ENCODE measurements at places on chromosomes 16 and 17.
A peak's percentile ranks its signal among the peaks of the same experiment; 100 is the strongest.

- no peak for DNase-seq
Measured at GRCh38 chr17:50087912-50088405, 7.2 kb upstream of the PDK2 start.

DNA sequence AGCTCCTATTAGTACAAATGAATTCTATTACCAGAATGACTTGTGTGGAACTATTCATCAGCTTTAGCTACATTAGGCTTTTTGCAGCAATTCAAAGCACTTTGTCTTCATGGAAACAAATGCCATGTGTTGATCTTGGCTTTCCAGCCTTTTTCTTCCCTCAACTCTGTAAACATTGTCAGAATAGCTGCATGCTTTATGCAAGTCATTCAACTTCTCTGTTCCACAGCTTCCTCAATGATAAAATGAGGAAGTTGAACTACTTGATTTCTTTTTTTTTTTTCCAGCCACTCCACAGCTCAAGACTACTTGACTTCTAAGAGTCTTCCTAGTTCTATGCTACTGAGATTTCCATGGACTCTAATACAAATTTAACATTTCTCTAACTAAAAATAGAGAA, 41.1 kb downstream of the KIAA0753 start:
- DNase-seq: no peak

- DNase-seq: no peak
Measured at GRCh38 chr17:79654350-79654959, 43.6 kb upstream of the RBFOX3 start.

- DNase-seq: no peak
Measured at GRCh38 chr17:1830288-1830687, 483 bp downstream of the RPA1 start.

DNA sequence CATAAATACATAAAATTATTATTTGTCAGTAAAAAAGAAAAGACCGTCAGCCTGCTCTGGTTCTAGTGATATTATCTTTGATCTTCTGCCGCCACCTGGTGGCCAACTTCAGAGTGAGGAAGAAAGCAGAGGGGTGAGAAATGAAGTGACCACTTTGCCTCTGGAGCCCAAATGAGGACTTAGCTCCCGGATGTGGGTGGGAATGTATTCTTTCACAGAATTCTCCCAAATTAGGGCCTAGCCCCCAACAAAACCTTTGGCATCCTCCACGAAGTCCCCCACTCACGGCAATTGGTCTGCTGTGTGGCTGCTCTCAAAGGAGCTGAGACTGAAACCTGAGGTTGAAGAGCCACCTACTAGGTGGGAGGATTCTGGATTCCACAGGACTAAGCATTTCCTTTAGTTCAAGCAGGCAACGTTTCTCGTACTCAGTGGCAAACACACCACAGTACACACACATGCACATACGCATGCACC, 4.9 kb upstream of the ZNF267 start:
- DNase-seq: no peak

- DNase-seq: no peak
Measured at GRCh38 chr16:73234496-73234895, 186.6 kb upstream of the ZFHX3 start.

GRCh38 chr16:28104404-28104803, 40.9 kb upstream of the GSG1L start:
- no peak for DNase-seq

- no peak for DNase-seq
Measured at GRCh38 chr17:56735842-56736241, 97.9 kb downstream of the C17orf67 start.

DNA sequence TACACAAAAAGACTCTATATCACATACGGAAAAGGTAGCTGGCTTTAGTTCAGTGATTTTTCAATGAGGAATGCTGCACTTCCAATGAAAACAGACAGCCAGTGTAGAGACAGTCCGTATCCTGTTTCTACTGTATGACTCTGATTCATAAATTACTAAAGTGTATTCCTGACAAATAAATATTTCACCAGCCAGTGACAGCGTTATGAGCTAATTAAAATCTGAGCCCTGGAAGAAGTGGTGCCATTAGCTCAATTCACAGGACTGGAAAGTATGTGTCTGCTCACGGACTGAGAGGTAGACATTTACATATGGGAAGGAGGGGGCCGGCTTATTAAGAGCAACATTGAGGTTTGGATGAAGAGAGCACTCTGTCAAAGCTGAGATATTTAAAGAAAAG, 207.9 kb upstream of the RBFOX1 start:
- DNase-seq: no peak

DNA sequence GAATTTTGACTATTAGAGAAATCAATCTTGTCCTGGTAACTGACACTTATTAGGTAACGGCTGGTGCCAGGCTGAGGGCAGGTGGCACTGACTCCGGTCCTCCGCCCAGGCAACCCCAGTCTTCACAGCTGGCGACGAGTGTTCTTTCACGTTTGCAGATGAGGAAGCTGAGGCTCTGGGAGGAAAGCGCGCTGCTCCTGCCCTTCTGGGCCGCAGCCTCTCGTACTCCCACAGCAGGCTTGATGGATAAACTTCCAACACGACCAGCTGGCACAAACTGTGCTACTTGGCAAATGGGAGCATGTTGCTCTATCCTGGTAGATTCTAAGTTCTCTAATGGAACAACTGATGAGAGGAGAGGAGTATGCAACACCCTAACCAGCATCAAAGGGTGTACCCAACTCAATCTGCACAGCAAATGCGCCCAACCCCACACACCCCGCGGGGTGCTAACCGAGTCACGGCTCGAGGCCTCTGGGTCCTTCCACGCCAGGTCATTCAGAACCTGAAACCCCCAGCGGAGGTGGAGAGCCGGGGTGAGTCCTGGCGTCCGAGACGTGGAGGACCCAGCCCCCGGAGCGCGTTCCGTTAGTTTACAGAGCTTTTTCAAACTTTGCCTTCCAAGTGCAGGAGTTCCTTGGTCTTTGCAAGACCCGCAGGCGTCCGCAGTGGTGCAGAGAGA, 477 bp upstream of the SLC47A1 start:
- no peak for DNase-seq

DNA sequence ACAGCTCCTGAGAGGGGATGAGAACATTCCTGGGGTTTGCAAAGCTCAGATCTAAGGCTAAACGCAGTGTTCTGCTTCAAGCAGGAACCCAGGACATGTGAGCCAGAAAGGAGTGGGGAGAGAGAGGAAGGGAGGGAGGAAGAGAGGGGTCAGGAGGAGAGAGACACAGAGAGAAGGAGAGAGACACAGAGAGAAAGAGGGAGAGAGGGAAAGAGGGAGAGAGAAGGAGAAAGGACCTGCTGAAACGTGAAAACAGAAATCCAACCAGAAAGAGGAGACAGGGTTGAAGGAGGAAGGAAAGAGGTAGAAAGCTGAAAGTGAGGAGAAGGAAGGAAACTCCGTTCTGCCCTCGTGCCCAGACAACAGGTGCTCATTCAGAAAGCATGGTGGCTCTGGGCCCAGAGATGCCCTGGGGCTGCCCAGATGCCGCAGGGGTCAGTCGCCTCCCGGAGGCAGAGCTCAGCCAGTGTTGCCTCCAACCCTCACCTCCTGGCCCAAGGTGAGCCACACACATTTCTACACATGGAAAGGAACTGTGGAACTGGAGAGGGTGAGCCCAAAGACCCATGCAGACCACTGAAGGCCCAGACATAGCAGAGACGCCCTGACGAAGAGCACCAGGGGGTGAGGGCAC, 49.0 kb upstream of the ENPP7 start:
- no peak for DNase-seq

- DNase-seq: no peak
Measured at GRCh38 chr17:556431-556995, 158.1 kb downstream of the VPS53 start.

- no peak for DNase-seq
Measured at GRCh38 chr17:79303641-79304205, 229.1 kb downstream of the ENGASE start.

DNA sequence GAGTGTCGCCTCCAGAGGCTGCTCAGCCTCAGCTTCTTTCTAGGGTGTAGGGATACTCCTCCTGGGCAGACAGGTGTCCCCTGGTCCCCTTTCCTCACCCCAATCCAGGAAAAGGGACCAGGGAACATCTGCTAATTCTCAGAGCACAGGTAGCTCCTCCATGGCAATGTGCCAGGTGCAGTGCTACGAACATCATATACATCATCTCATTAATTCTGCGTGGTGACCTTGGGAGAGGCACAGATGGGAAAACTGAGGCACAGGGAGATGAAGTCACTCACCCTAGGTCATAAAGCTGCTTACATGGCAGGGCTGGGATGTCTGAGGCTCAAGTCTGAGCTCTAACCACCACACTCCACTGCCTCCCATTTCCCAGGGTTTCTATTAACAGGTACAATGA, 11.7 kb downstream of the HDAC5 start:
- DNase-seq: no peak

DNA sequence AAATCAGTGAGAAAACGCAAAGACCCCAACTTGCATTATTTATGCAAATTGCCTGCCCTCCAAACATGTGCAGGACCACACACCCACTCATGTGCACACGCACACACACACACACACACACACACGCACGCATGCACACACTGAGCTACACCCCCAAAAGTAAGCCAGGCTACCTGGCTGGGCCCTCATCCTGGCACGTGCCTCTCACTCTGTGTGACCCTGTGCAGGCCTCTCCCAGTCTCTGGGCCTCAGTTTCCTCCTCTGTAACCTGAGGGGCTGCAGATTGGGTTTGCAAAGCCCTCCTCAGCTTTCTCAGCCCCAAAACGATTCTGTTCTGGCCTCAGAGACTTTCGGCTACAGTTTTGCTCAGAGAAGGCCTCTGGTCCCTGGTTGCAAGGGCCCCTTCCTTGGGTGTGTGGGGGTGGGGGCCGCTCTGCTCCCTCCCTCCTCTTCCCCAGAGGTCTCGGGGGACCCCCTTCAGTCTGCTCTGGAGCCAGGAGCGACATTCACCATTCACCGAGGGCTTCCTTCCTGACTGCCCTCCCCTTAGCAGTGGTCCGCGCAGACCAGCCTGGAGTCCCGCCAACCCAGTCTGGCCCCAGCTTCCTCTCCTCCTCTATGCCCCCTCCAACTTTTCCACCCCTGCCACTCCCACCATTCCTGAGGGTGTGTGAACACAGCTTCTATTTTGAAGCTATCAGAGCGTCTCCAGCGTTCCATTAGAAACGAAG, 5.4 kb upstream of the PIK3R6 start:
- DNase-seq: no peak

DNA sequence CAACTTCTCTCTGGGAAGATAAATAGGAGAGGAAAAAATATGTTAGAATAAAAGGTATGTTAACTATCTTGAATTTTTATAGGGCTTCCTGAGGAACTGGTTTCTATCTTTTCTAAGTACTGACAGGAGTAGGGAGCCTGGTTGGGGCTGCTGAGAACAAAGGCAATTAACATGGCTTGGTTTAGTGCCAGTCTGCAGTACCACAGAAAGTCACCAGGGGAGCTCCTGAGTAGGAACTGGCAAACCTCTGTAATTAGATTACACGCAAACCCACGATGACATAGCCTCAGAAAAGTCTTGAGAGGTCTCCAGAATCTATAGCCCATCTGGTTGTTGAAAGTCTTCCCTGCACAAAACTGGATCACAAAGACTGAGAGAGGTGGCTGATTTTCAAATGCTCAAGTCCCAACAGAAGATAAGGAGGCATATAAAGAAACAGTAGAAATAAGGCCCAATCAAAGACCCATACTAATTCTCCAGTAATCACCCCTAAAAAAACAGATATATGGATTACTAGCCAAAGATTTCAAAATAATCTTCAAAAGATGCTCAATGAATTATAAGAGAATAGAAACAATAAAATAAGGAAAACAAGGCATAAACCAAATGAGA, 11.7 kb upstream of the CNTNAP4 start:
- no peak for DNase-seq

- no peak for DNase-seq
Measured at GRCh38 chr17:76626442-76626841, 17.1 kb downstream of the ST6GALNAC1 start.

DNA sequence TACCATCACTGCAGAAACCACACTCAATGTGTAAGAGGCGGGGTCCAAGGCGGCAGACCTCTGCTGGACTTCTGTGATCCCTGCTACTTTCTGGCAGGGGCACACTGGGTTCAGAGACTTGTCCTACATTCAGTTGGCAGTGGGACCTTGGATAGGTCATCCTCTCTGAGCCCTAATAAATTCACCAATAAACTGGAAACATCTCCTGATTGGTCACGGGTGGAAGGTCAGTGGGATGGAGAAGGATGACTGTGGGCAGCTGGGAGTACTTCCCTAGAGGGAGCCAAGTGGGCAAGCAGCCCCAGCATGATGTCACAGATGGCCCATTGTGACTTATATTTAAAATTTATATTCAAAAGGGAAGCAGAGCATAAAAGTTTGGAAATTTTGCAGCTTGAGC, 49.7 kb downstream of the RNF112 start:
- DNase-seq: no peak

- DNase-seq: peak; percentile 19
Measured at GRCh38 chr17:56939869-56940484, 20.9 kb downstream of the COIL start.

DNA sequence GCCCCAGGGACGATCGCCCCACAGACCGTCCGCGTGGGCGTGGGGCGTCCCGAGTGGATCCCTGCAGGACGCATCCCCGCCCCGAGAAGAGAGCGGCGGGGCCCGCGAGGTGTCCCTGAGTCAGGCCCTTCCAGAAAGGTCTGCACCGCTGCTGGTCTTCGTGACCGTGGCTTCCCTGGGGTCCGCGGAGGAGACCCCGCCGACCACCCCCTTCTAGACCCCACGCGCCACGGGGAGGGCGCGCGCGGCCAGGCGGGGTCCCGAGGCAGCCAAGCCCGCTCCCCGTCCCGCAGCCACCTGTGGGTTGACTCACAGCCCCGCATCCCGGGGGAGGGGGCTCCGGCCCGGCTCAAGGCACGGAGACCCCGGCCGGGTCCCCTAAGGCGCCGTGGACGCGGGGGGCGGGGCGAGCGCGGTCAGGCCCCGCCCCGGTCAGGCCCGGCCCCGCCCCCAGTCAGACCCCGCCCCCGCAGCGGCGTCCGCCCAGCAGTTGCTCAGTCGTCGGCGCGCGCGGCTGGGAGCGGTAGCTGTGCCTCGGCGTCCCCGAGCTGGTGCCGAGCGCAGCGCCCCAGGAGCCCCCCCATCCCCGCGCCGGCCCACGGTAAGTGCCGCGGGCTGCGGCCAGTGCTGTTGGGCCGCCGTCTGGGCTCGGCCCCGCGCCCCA, at the start of gene BAIAP3:
Gene BAIAP3, plus strand, starts transcription at position 497 of the 664 bp plus-strand sequence. CDS start 4,905 bp downstream, outside the sequence.
- no peak for DNase-seq

DNA sequence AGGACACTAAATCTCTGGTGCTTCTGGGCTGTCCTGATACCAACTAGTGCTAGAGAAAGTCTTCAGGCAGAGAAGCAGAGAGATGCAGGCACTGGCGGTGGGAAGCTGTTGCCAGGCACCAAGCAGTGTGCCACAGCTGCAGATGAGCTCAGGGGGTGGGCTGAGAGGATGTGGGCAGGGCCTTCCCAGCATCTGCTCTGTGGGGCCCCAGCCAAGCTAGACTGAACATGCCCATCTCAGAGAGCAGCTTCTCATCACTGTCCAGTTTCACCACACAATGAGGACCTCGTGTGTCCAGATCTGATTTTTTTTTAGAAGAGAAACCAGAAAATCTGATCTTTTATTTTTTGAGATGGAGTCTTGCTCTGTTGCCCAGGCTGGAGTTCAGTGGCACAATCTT, 17.1 kb downstream of the PSKH1 start:
- no peak for DNase-seq

GRCh38 chr17:56489980-56490379, 103.5 kb upstream of the NOG start:
- no peak for DNase-seq

Measured in NCI-H187 (cell line).